ENCODE measurements at places on chromosomes 2 and 18.

DNA sequence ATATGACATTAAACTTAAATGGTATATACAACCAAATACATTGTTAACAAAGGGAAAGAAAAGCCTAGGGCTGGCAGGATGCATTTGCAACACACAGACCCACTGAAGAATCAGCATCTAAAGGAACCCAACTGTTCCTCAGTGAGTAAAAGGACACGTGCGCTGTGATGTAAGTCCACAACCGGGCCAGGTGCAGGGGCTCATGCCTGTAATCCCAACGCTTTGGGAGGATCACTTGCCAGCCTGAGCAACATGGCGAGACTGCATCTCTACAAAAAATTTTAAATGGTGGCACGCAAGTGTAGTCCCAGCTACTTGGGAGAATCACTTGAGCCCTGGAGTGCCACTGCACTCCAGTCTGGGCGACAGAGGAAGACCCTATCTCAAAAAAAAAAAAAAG is 3.9 kb downstream of the DTNB start:
- no peak for DNase-seq

- DNase-seq: no peak
Observed at GRCh38 chr2:30492619-30493018, 45.6 kb downstream of the LCLAT1 start.

DNA sequence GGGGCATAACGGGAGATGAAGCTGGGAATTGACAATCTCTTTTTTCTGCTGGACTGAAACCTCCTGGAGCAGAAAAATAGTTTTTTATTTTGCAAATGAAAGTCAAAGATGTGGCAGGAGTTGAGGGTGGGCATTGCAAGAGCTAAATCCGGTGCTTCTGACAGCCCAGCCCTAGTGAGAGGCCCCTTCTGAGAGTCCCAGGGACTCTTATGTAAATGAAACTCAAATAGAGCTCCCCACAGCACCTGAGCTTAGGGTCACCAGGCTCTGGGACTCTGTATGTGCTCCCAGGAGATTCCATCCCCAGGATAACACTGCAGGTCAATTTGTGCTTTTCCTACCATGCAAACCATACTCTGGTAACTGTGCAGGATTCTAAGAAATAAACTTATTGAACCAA is 192.8 kb downstream of the ANKRD30B start:
- no peak for DNase-seq

DNA sequence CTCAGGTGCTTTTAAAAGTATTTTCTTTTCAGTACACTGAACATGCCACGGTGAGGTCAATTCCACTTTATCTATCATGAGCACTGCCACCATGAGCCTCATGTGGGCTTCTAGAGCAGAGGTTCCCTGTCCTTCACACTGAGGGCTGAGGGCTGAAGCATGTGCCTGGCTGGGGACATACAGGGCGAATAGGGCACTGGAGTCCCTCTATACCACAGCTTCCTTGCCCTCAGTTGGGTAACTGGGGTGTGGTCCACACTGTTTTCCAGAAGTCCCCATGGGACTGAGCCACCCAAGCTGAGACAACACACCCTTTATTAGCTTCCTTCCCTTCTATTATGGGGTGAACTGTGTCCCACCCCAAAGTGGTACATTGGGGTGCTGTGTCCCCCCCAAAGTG is 172.2 kb upstream of the ID2 start:
- DNase-seq: no peak

DNA sequence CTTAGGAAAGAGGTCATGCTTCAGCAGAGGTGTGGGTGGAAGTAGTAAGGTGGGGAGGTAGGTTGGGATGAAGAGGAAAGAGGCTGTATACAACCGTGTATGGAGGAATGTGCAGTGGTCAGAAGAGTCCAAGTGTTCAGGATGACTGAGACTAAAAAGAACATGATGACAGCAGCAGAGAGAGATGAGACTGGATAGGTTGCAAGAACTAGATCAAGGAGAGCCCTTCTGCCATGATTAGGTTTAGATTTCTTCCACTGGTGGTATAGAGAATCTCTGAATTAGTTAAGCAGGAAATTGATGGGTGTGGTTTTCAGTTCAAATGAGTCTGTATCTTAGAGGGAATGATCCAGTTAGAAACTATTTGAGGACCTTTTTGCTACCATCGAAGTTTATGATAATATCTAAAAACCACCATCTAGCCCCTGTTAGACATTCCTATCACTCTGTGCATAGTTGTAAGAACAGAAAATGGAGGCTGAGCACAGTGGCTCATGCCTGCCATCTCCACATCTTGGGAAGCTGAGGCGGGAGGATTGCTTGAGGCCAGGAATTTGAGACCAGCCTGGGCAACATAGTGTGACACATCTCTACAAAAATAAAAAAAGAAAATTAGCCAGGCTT is 221.0 kb downstream of the LTBP1 start:
- no peak for DNase-seq

DNA sequence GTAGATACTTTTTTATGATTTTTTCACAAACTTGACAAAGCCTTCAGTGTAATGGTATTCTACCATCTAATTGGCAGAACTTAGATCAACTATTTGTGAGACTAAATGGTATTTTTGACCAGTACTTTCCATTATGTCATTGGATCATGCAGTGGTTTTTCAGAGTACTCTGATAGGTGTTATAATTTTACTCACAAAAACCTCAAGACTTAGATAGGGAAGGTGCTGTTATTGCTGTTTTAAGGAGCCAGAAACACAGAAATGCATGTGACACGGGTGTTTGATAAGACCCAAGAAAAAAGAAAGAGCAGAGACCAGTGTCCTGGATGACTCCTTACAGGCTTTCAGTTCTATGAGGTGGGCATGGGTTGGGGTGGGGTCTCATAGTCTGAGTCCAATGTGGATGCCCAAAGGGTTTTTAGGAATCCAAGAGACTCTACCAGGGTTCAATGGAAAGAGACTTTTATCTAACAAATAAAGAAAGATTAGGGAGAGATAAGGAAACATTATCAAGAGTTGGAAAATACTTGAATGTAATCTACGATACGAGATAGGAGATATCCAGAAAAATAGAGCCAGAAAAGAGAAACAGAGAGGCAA is 31.3 kb downstream of the SP140 start:
- DNase-seq: no peak

GRCh38 chr2:240840435-240841060 is 20.5 kb upstream of the KIF1A start:
- DNase-seq: peak; percentile 94

- DNase-seq: no peak
Observed at GRCh38 chr2:7866825-7867224, 815.0 kb upstream of the ID2 start.

DNA sequence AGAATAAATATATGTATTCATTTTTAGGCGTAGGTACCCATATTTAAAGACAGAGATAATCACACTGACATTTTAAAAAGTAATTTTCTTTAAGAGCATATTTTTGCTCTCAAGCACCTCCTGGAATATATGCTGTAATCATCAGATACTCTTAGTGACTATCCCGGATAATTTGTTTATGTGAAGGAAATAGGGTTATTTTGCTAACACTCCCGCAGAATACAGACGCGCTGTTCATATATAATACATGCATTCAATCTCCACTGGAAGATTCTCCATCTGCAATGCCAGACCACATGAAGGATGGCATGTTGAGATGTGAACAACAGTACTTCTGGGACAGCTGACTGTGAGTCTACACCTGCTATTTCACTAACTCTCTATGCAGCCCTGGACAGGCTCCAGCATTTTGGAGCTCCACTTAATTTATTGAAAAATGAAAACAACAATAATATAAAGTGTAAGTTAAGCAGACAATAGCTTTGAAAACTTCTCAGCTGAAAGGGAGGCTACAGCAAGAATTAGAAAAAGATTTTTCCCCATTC is 430.6 kb downstream of the TMX3 start:
- no peak for DNase-seq

- DNase-seq: peak; percentile 37
Observed at GRCh38 chr2:70029814-70030409, 57.4 kb upstream of the PCBP1 start.

DNA sequence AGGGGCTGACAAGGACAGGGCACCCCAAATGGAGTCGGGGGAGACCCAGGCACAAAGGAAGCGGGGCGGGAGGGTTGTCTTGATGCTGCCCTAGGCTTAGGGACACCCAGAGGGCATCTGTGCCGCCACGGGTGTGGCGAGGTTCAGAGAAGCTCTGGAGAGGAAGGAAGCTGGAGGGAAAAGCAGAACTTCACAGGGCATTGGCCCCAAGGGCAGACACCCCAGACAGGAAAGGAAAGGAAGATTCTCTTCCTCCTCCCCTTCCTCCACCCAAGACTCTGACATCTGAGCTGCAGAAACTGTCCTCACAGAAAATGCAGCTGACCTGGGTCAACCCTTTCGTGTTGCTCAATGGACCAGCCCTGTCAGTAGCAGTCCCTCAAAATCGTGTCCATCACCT is 25.6 kb downstream of the DNMT3A start:
- no peak for DNase-seq

GRCh38 chr18:38241736-38242135 is 676.1 kb upstream of the CELF4 start:
- DNase-seq: no peak

- DNase-seq: no peak
Observed at GRCh38 chr2:23617167-23617810, 232.3 kb downstream of the KLHL29 start.

- DNase-seq: no peak
Observed at GRCh38 chr18:73981796-73982195, 165.8 kb downstream of the FBXO15 start.

GRCh38 chr2:112938904-112939303 is 27.9 kb downstream of the IL37 start:
- no peak for DNase-seq

GRCh38 chr18:63788447-63789096 is 13.4 kb downstream of the SERPINB7 start:
- DNase-seq: no peak

DNA sequence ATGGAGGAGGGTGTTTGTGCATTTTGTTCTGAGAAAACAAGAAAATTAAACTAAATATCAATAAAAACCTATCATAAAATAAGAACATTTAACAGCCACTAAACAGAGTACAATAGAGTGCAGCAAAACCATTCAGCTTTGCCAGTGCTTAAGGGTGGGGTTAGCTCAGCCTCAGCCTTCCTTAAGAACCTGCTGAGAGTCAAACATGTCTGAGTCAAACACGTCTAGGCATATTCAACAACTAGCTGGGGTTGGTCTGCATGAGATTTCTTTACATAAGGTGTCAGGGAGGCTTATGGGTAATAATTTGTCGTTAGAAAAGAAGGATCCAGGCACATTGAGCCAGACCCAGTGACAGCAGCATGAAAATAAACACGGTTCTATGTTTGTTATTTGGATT is 298.2 kb downstream of the SP3 start:
- no peak for DNase-seq

DNA sequence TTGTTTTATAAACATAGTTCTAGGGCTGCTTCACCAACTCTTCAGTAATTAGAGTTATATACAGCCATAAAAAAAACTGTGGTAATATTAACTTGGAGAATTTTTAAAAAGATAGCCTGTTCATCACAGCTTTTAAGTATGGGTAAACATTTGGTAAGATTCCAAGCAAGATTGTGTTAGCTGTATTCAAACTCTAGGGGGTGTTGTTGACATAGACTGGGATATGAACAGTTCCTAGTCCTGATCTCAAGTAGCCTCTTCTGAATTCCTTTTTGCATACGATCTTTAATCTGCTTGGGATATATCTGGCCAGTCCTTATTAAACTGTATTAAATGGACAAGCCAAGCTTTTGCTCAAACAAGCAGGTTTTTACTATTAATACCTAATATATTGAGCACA is 13.4 kb downstream of the NOP58 start:
- peak; percentile 42 for DNase-seq

DNA sequence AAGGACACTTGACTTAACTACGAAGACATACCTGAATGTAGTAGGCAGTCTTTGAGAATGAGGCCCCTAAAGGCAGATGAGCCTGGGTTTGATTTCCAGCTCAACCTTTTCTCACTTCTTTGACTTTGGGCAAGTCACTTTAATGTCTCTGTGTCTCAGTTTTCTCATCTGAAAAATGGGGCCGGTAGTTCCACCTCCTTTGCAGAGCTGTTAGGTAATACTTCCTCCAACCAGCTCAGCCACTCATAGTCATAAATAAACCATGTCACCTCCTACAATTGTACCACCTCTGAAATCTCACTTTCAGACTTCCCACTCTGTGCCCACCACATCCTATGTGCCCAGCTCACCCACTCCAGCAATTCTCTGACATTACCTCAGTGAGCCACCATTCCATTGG is 10.4 kb downstream of the ARHGAP25 start:
- DNase-seq: no peak

DNA sequence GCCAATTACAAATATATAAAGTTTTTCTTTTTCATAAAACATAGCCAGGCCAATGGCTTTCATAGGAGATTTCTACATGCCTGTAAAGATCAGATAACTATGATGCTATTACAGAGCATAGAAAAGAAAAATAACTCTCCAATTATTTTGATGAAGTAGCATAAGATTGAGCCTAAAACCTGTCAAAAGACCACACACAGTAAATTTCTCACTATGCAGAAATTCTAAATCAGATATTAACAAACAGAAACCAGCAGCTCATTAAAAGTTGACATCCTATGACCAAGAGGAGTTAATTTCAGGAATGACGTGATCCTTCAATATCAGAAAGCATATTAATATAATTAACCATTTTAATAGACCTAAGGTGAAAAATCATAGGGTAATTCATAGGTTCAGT is 139.0 kb upstream of the PIEZO2 start:
- no peak for DNase-seq

DNA sequence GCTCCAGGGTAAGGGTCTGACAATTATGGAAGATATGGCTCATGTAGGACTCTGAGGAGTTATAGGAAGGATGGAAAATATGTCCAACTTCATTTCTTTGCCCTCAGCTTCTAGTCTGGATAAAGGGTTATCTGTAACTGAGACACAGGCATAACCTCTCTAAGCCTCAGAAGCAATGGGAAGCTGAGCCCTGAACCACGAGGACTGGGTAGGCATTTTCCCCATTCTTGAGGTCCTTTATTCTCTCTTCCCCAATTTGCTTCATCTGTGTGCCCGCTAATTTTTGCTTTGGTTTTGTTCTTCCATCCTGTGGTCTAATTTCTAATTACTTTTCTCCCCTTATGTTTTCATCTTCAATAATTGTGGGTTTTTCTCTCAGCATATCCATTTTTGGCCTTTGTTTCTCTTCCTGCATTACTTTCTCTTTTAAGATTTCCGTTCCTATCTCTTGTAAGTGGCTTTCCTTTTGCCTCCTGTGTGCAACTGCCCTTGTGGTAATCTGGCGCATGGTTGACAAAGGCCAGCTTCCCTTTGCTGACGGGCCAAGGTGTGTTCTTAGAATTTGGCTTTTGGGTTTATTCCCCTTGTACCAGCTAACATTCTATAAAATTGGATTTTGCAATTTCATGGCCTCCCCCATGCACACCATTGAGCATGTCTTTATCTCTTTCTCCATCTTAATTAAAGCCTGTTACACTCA is 343.8 kb downstream of the TXNL1 start:
- DNase-seq: no peak

DNA sequence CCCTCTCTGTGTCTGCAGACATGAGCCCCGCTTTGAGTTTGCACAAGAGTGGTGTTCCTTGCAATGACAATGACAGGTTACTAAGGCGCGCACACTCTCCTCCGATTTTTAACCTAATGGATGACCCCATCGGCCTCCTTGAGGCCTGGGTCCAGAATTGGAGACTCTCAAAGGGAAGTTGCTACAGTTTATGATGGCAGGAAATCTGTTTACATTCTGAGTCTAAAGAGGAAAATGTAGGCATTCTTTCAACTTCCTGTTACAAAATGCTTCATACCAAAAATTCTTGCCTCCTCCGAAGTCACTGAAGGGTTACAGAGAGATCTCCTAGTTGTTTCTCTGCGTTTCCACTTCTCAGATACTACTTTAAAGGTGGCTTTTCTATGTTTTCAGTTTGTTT is 225.3 kb upstream of the AGAP1 start:
- DNase-seq: no peak

Measured in HuH-7 (cell line).